ENCODE measurements at places on chromosomes 11 and 22.

DNA sequence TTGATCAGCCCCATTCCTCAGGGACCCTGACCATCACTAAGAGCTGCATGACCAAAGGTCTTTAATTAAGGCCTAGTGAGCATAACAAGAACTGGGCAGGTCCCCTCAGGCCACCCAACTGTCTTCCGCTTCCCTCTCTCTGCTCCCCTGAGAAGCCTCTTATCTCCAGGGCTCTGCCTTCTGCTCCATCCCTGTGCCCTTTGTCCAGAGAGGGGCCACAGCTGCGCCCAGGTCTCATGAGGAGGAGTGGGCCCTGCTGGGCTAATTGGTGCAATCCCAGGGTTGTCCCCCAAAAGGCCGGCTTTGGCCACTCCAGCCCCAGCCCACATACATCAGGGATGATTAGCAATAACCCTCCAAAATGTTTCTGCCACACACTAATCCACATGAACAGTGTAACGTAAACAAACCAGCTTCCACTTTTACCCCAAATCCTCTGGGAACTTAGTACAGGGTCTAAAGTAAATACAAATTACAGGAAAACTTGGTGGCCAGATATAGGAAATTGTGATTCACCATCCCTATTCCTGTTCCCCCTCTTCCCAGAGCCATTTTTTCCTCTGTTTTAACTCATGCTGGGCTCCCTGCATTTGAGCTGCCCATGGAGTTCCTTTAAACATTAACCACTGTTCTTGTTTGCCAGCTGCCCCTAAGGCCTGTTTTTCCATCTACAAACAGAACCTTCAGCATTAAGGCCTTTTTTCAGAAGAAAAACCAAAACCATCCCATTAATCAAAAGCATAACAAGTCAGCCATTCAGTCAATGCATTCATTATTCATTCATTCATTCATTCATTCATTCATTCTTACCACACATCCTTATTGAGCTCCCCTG is 34.6 kb upstream of the CAVIN3 start:
- no peak for DNase-seq

DNA sequence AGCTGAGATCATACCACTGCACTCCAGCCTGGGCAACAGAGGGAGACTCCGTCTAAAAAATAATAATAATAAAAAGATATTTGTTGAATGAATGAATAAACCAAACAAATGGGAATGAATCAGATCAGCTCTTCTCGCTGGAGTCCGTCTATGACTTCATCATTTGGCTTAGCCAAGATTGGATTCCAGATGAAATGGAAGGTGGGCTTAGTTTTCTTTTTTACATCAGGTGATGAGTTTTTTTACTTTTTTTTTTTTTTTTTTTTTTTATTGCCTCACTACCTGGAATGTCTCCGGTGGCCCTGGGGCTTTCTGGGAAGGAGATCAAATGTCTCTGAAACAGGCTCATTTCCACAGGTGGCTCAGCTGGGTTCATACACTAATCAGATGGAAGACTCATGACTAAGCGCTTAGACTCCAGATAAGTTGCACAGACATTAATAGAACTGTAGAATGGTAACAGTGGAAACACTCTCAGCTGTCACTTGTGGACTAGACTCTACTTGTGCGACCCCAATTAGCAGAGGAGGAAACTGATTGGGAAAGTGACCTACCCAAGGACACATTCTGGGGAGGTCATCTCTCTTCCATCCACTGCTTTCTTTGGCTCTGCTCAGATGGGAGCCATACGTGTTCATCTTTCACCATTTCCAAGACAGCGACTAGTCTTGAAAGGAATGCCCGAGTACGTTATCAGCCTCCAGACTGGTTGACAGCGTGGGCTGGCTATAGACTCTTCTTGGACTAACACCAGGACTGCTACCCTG is 20.5 kb upstream of the RBFOX2 start:
- DNase-seq = no peak

DNA sequence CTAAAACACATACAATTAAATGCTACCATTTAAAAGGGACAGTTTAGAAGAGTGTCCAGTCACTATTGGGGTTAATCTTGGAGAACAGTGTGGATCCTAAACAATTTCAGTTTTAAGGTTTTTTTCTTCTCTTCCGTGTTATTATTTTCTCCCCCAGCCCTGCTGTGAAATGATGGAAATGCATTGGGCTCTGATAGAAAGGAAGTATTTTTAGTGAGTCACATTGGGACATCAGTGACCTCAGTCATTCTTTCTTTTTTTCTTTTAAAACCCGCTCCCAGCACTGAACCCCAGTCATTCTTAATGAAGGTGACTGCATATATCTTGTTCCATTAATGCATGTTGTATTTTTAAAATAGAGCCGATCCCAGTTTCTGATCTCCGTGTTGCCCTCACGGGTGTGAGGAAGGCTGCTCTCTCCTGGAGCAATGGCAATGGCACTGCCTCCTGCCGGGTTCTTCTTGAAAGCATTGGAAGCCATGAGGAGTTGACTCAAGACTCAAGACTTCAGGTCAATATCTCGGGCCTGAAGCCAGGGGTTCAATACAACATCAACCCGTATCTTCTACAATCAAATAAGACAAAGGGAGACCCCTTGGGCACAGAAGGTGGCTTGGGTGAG is 93.2 kb upstream of the OR4B1 start:
- DNase-seq = no peak

GRCh38 chr11:76768088-76768908 is 14.9 kb upstream of the TSKU start:
- DNase-seq = peak; percentile 31

- DNase-seq = no peak
Measured at GRCh38 chr11:1745701-1746320, 4.6 kb downstream of the IFITM10 start.

DNA sequence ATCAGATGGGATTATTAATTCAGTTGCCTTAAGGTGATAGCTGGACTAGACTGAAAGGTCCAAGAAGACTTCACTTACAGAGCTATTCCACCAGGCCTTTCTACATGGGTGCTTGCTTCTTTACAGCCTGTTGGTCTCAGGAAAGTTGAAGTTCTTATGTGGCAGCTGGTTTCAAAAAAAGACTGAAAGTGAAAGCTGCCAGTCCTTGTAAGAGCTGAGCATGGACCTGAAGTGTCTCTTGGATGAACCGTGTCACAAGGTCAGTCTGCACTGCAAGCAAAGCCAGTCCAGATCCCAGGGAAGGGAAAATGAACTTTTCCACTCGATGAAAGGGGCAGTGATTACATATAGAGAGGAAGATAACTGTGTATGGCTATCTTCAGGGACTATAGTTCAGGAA is 201.5 kb upstream of the LUZP2 start:
- no peak for DNase-seq

DNA sequence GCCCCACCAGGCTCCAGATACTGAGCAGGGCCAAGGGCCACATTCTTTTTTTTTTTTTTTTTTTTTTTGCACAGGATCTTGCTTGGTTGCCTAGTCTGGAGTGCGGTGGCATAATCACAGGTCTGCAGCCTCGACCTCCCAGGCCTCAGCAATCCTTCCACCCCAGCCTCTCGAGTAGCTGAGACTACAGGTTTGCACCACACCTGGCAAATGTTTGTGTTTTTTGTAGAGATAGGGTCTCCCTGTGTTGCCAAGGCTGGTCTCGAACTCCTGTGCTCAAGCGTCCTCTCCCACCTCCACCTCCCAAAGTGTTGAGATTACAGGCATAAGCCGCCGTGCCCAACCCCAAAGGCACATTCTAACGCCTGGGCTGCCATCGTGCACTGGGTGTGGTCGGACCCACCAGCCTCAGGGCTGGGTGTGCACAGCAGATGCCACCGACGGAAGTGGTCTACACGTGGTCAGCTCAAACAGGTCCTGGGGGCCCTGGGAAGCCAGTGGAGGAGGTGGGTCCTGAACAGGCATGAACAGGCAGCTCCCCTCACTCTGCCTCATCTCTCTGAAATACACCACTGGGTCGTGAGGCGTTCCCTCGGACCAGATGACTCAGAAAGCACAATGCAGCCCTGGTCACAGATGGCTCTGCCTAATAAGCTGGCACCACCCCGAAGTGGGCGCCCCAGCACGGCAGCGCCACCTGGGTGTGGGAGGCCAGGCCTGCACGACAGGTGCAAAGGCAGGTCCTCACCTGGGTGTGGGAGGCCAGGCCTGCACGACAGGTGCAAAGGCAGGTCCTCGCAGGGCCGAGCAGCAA is 5.1 kb upstream of the B4GALNT4 start:
- DNase-seq = peak; percentile 53

GRCh38 chr11:45859661-45860140 is 12.4 kb downstream of the CRY2 start:
- DNase-seq = no peak

DNA sequence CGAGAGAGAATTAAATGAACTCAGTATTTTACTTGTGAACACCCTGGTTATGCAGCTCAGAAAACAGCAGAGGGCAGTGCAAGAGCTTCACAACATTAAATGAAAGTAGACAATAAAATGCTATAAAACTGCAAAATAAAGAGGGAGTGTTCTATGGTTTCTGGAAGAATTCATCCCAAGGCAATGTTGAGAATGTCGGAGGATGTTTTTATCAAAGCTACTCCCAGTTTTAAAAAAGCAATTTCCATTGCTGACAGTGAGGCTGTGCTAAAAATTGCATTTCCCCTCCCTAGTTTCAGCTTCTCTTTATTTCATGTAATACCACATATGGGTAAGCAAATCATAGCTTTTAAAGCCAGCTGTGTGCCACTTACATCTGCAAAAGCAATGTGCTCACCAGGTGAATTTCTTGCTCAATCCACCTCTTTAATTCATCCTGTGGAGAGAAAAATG is 296.8 kb downstream of the RAB38 start:
- peak; percentile 12 for DNase-seq

DNA sequence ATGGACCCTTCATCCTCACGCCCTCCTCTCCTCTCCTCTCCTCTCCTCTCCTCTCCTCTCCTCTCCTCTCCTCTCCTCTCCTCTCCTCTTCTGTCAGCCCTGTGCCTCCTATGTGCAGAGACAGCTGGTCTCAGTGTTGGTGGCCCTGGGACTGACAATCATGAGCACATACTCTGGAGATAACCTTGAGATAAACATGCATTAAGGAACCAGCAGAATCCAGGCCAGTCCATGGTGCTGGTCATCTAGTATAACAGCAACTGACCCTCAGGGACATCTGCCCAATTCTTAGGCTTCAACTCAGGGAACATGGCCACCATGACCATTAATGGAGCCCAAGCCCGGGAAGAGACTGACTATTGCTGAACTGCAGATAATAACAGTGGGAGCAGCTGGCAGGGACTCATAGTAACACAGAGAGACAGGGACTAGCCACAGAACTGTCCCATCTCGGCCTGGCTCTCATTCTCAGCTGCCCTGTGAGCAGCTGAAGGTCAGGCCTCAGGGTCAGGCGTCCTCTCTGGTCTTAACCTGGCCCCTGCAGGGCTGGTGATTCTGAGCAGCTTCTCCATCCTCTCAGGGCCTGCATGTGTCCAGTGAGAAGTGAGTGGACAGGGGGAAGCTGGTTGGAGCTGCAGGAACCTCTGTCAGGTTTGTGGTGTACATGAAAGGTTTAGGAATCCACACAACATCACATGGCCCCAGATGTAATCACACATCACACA is 45.4 kb downstream of the GGTLC2 start:
- no peak for DNase-seq

DNA sequence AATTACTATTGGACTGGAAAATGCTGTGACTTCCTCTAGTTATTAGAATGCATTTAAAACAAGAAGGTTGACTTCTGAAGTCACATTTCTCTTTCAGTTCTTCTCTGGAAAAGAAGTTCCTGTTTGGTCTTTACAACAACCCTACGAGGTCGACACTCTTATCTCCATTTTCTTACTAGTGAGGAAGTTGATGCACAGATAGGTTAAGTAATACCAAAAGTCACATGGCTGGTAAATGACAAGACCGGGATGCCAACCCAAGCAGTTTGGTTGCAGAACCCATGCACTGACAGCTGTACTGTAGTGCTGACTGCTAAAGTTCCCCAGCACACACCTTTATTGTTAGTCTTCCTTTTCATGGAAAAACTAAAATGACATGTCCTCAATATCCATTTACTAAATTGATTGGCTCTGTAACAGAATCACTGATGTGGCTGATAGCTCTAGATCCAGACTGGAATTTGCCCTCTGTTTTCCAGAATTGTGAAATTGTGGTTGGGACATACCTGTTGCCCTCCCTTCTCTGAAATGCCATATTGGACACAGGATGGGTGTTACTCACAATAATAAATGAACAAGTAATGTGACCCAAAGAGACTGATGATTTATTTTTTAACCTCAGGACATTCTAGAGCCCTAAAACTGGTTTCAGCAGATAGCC is 9.4 kb upstream of the TECTA start:
- DNase-seq = no peak

GRCh38 chr11:12793506-12793905 is 119.3 kb downstream of the TEAD1 start:
- no peak for DNase-seq

GRCh38 chr11:134452026-134452837 is 40.2 kb upstream of the B3GAT1 start:
- no peak for DNase-seq

DNA sequence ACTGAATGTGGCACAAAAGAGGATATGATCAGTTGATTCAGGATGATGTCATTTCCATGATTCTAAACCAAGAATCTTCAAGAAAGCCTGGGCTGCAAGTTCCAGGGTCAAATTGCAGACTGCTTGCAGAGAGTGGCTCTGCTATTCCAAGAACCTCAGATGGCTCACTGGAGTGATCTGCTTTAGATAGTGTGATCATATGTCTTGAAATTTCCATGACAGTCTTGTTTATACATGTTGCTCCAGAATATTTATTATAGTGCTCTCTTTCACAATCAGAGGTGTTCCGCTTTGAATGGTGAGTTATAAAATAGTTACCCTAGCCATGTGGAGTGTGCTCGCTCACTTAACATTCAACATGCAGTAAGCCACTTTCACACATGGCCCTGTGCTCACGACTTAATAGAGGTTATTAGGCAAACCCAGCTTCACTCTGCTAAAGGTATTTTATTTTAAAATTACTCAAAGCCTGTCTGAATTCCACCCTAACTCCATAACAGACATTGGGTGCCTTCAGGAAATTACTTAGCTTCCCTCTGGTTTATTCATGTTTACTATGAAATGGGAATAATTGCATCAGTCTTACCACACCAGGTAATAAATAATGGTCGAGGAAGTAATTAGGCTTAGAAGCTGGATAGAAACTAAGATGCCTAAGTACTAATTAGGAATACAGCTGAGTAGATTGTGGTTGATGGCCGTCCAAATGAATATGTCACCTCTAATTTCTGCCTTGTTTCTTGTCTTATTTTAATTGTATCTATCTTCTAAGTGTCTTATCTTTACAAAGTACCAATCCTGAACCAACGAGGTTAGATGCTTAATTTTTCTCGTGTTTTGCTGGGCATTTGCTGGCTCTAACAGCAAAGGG is 187.9 kb downstream of the ETS1 start:
- DNase-seq = peak; percentile 14
